ENCODE measurements at places on chromosomes 12 and 14. TPM values are rescaled to one million over a fixed set of nuclear protein-coding genes. Genes with fewer than 3 reads are reported as not detected.
A peak's percentile ranks its signal among the peaks of the same experiment; 100 is the strongest.

CCDC196 gene
- total RNA-seq = not detected

IRAK3 gene
- 8.5 TPM for total RNA-seq

GRCh38 chr12:45581112-45581511, 148.4 kb upstream of the ARID2 start:
- peaks cover 22% of the 10 kb centered on the region for H3K4me1 ChIP-seq
- H3K4me3 ChIP-seq = no peak overlapping the region
- no peak for DNase-seq
- H3K27ac ChIP-seq = no peak overlapping the region
- H3K27me3 ChIP-seq = no peaks in the 10 kb centered on the region

- H3K36me3 ChIP-seq = peaks cover 44% of the 10 kb centered on the region
- no peak overlapping the region for H3K27ac ChIP-seq
- no peak overlapping the region for H3K4me3 ChIP-seq
These were observed 99.7 kb downstream of the RFLNA start for GRCh38 chr12:124394462-124395128.

PRH2 gene
- not detected for total RNA-seq

DNA sequence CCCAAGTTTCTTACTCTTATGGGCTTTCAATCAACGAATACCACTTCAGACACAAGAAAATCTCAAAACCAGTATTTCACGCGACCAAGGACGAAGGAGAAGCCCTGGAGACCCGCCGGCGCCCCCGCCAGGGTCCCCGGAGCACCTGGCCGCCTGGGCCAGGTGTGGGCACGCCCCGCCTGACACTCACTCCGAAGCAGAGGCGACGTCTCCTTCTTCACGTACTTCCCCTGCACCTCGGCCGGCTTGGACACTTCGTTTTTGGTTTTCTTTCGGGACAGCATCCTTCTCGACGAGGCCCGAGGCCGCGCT, 466 bp downstream of the SAV1 start:
- no peaks in the 10 kb centered on the region for H3K27me3 ChIP-seq
- no peaks in the 10 kb centered on the region for H3K4me1 ChIP-seq
- DNase-seq = no peak

- no peaks in the 10 kb centered on the region for H3K36me3 ChIP-seq
- H3K27ac ChIP-seq = no peak overlapping the region
- DNase-seq = no peak
- no peak overlapping the region for H3K4me3 ChIP-seq
These were observed 135.2 kb upstream of the SLC38A2 start for GRCh38 chr12:46507766-46508165.

- no peaks in the 10 kb centered on the region for H3K36me3 ChIP-seq
- H3K4me3 ChIP-seq = no peak overlapping the region
- no peaks in the 10 kb centered on the region for H3K27me3 ChIP-seq
These were observed 76.2 kb downstream of the PRKD1 start for GRCh38 chr14:29851397-29851796.

DNA sequence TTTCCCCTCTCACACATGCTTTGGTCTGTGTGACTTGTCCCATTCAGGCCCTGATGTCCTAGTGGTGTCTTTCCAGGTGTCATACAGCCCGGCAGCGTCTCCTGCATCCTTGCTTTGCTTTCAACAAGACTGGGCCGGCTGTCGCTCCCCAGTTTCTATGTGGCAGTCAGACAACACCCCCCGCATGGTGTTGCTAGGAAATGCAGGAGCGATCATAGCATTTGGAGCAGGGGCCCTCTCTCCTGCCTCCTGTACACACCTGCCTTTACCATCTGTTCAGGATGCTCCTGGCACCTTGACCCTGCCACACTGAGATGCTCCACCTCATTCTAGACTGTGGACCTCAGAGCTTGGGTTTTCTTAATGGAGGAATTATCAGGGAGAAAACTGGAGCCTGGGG, 29.5 kb downstream of the CACNA1C start:
- no peak for DNase-seq
- H3K4me3 ChIP-seq = no peak overlapping the region
- no peaks in the 10 kb centered on the region for H3K36me3 ChIP-seq
- no peaks in the 10 kb centered on the region for H3K4me1 ChIP-seq
- no peaks in the 10 kb centered on the region for H3K27me3 ChIP-seq
- no peak overlapping the region for H3K27ac ChIP-seq

GRCh38 chr12:48618541-48618940, 48.7 kb upstream of the LALBA start:
- no peaks in the 10 kb centered on the region for H3K27me3 ChIP-seq
- H3K27ac ChIP-seq = no peak overlapping the region
- DNase-seq = peak; percentile 41
- H3K36me3 ChIP-seq = no peaks in the 10 kb centered on the region

GRCh38 chr12:124026755-124027745, 54.0 kb downstream of the ZNF664 start:
- H3K27me3 ChIP-seq = no peaks in the 10 kb centered on the region
- H3K4me3 ChIP-seq = no peak overlapping the region
- no peak for DNase-seq
- H3K36me3 ChIP-seq = no peaks in the 10 kb centered on the region
- no peak overlapping the region for H3K27ac ChIP-seq
- H3K4me1 ChIP-seq = no peaks in the 10 kb centered on the region

C12orf54 gene
- total RNA-seq = 2.6 TPM

KCTD10 gene
- 40.5 TPM for total RNA-seq

DNA sequence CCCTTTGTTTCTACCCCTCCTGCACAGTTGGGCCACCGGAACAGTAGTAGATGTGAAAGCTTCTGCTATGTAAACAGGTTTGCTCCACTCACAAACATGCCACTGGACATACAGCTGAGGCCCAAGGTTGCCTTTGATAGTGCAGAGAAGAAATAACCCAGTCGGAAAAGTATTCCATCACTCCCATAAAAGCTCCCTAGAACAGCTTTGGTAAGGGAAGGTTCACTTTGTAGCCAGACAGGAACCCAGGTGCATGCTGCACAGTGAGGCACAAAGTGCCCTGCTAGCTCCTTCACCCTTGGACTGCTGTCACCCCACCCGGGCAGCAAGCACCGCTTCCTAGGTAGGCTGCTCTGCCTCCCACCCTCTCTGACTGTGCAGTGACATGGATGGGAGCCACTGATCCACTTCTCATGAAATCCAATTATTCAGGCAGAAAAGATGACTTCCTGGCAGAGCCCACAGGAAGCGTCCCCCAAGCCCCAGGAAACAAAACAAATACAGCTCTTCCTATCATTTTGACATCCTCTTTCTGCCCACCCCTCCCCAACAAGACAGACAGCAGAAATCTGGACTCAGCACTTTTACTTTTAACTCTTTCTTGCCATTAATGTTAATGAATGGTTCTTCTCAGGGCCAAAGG, 100.2 kb downstream of the SRGAP1 start:
- DNase-seq = no peak
- H3K4me3 ChIP-seq = no peak overlapping the region
- no peaks in the 10 kb centered on the region for H3K27me3 ChIP-seq
- no peak overlapping the region for H3K27ac ChIP-seq

DNA sequence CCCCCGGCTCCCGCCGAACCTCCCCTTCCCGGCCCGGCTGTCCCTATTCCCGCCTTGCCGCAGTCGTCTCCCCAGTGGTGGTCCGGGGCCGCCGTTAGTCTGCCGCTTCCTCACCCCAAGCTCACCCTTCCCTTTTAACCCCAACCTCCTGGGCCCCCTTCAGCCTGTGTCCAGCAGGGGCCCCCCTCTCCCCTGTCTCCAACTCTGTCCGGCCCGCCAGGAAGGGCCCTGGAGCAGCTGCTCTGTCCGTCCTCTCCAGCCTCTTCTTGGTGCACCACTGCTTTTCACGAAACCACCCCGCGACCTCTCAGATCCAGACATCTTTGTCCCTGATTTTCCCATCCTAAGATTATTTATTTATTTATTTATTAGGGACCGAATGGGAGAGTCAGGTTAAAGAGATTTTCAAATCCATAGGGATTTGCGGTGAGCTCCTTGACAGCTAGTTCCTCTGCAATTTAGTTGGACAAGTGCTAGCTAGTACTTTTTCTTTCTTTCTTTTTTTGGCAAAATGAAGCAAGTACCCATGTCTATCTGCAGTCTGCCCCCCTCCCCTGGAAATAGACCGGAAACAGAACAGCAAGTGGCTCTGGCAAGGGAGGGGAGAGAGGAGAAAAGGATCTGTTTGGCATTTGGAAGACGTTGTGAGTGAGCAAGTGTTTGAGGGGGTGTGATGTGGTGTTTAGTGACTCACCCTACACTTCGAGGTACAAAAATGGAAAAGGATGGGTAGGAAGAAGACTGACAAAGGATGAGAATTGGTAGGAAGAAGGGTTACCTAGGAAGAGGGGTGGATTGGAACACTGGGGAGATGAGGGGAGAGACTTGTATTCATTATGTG, 632 bp downstream of the UBR7 start:
- H3K27me3 ChIP-seq = no peaks in the 10 kb centered on the region
- no peak for DNase-seq
- H3K4me1 ChIP-seq = peaks cover 23% of the 10 kb centered on the region
- no peaks in the 10 kb centered on the region for H3K36me3 ChIP-seq
- H3K27ac ChIP-seq = peak overlapping the region; percentile 86
- peak overlapping the region; percentile 76 for H3K4me3 ChIP-seq

- peaks cover 4% of the 10 kb centered on the region for H3K27me3 ChIP-seq
- peaks cover 10% of the 10 kb centered on the region for H3K4me1 ChIP-seq
- DNase-seq = no peak
- peak overlapping the region; percentile 99 for H3K4me3 ChIP-seq
- H3K36me3 ChIP-seq = no peaks in the 10 kb centered on the region
These were observed 482 bp upstream of the IFI27L2 start for GRCh38 chr14:94129758-94130414.

EFCAB11 gene
- total RNA-seq = 10.3 TPM

TMBIM6 gene
- 306 TPM for total RNA-seq

APOF gene
- total RNA-seq = not detected

GRCh38 chr12:40937891-40938290, 245.7 kb downstream of the CNTN1 start:
- DNase-seq = no peak
- no peak overlapping the region for H3K4me3 ChIP-seq
- no peaks in the 10 kb centered on the region for H3K27me3 ChIP-seq

GRCh38 chr12:576615-577110, 86.6 kb downstream of the NINJ2 start:
- H3K4me1 ChIP-seq = peaks cover 10% of the 10 kb centered on the region
- no peak overlapping the region for H3K4me3 ChIP-seq
- H3K36me3 ChIP-seq = no peaks in the 10 kb centered on the region

CPNE6 gene
- 0.13 TPM for total RNA-seq

DNA sequence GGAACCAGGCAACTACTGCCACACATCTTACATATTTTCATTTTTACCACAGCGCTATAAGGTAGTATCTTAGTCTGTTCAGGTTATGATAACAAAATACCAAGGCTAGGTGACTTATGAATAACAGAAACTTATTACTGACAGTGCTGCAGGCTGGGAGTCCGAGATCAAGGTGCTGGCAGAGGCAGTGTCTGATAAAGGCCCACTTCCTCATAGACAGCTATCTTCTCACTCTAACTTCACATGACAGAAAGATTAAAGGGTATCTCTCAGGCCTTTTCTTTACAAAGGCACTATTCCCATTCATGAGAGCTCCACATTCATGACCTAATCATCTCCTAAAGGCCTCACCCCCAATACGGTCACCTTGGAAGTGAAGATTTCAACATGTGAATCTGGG, 59.8 kb upstream of the MDM1 start:
- no peak overlapping the region for H3K4me3 ChIP-seq
- no peaks in the 10 kb centered on the region for H3K36me3 ChIP-seq
- no peak overlapping the region for H3K27ac ChIP-seq
- H3K27me3 ChIP-seq = no peaks in the 10 kb centered on the region

DNA sequence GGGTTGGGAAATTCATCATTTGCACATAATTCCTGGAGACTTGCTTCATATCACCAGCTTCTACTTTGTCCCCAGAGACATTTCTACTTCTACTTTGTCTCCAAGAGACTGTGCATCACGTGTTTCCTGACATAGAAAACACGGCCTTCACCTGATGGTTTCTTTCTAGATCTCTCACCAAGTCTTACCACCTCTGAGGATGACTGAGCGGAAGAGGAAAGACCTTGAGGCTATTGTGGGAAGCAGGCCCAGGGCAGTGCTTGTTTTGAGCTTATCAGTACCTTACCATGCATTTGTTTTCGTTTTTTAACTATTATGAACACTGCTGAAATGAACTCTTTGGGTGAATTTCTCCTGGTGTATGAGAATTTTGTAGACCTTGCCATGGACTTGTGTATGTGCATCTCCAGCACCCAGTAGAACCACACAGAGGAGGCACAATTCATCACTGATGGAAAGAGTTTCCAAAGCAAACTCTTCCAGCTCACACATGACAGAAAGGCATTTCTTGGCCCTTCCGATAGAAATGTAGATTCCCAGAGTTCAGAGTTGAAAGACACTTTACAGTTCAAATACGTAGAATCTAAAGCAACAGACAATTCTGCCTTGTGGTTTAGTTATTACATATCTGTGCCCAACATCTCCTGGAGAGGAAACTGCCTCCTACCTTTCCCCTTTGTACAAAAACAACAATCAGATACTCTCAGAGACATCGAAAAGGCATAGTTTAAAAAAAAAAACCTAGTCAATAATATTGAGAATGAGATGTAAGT, 434.7 kb downstream of the FUT8 start:
- H3K4me1 ChIP-seq = peaks cover 3% of the 10 kb centered on the region
- no peaks in the 10 kb centered on the region for H3K27me3 ChIP-seq
- no peak overlapping the region for H3K27ac ChIP-seq
- no peaks in the 10 kb centered on the region for H3K36me3 ChIP-seq

- H3K4me3 ChIP-seq = no peak overlapping the region
- DNase-seq = no peak
- H3K27ac ChIP-seq = no peak overlapping the region
- no peaks in the 10 kb centered on the region for H3K36me3 ChIP-seq
- no peaks in the 10 kb centered on the region for H3K4me1 ChIP-seq
These were observed 145.6 kb downstream of the LRIG3 start for GRCh38 chr12:58774731-58775130.

DNA sequence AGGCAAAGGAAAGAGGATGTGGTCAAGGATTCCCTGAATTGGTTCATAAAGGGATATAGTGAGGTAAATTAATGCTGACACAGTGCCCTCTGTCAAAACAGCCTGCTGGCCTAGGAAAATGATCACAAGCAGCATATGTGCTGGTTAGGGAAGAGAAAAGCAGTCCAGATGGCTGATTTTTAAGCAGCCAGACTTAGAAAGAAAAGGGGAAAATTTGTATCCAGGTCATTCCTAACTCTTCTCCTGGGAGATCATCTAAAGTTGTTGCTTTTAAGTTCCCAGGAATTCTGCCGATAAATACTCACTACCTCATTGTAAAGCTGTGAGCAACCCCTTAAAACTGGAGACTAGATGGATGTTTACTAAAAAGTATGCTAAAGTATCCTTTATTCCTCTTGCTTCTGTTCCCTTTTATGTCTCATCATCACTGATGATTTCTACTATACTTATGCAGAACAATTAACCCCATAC, 46.4 kb upstream of the CNOT2 start:
- H3K27me3 ChIP-seq = no peaks in the 10 kb centered on the region
- no peak for DNase-seq
- H3K36me3 ChIP-seq = no peaks in the 10 kb centered on the region
- no peak overlapping the region for H3K4me3 ChIP-seq
- H3K4me1 ChIP-seq = no peaks in the 10 kb centered on the region

- DNase-seq = no peak
- H3K27ac ChIP-seq = no peak overlapping the region
- no peaks in the 10 kb centered on the region for H3K4me1 ChIP-seq
- H3K4me3 ChIP-seq = no peak overlapping the region
- no peaks in the 10 kb centered on the region for H3K36me3 ChIP-seq
These were observed 601.9 kb downstream of the SNAPC1 start for GRCh38 chr14:62364161-62364560.

- H3K27me3 ChIP-seq = no peaks in the 10 kb centered on the region
- H3K4me1 ChIP-seq = peaks cover 31% of the 10 kb centered on the region
- H3K36me3 ChIP-seq = peaks cover 6% of the 10 kb centered on the region
- DNase-seq = peak; percentile 51
These were observed 127.2 kb downstream of the BCAT1 start for GRCh38 chr12:24821691-24822090.

GRCh38 chr12:124721501-124722162, 142.0 kb downstream of the SCARB1 start:
- H3K27ac ChIP-seq = no peak overlapping the region
- no peaks in the 10 kb centered on the region for H3K27me3 ChIP-seq
- H3K4me3 ChIP-seq = no peak overlapping the region
- no peak for DNase-seq

Data from GM12878 (cell line).